Activated T-helper 1 cell treated with anti-CD3 and anti-CD28 coated beads, Interleukin-2, amount 50 U/mL, for 16 hours (primary cell): ENCODE measurements at places on chromosomes 11 and 22.

- no peak for DNase-seq
These were observed 1.5 kb downstream of the TBC1D10A start for GRCh38 chr22:30325065-30325720.

GRCh38 chr11:33690290-33691065 is 10.1 kb downstream of the C11orf91 start:
- DNase-seq = no peak

- no peak for DNase-seq
These were observed 33.4 kb upstream of the PTPRJ start for GRCh38 chr11:47946682-47947559.

DNA sequence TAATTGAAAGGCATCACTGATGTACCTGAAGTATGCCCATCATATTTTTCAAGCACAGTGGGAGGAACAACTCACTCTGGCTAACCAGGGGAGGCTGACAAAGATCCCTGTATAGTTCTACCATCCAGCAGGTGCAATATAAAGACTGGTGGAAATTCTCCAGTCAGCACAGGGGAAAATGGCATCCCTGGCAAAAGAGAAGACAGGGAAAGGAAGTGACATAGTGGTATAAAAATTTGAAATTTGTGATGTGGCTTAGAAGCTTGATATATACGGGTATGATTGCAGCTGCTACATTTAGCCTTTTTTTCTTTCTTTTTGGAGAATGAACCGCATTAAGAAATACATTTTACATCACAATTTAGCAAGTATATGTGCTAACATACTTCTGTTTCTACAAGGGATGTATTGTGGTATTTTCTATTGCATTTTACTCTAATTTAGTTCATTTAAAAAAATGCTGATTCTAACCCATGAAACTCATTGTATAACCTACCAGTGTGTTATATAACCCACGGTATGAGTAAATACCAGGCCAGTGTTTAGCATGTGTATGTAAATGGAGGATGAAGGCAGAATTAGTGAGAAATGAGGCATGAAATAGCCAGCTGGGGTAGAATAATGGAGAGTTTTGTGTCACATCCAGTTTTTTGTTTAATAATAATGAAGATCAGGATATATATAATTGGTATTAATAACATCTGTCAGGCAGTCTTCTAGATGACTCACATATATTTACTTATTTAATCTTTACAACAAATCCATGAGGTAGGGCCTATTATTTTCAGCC is 186.1 kb downstream of the ARHGAP42 start:
- DNase-seq = no peak

- DNase-seq = no peak
These were observed 46.3 kb upstream of the SLC22A25 start for GRCh38 chr11:63289658-63290057.

- no peak for DNase-seq
These were observed 862 bp downstream of the GGA1 start for GRCh38 chr22:37609240-37610152.

DNA sequence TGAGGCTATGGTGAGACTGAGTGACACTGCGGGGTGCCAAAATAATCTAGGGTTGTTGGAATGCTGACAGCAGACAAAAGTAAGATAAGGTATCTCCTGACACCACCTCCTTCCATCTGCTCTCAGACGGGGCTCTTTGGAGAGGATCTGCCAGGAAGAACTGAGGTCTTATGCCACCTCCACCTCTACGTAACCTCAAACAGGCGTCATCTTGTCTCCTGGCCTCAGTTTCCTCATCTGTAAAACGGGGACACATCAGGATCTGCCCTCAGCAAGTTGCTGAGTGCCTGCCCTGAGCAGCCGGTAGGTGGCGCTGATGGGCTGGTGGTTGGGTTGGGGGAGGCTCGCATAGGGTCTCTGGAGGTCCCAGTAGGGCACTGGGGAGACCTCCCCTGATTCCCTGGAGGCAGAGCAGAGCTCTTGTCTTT is 1.7 kb upstream of the MYEOV start:
- DNase-seq = no peak

- no peak for DNase-seq
These were observed 12.1 kb downstream of the MAPK8IP2 start for GRCh38 chr22:50612528-50613221.

DNA sequence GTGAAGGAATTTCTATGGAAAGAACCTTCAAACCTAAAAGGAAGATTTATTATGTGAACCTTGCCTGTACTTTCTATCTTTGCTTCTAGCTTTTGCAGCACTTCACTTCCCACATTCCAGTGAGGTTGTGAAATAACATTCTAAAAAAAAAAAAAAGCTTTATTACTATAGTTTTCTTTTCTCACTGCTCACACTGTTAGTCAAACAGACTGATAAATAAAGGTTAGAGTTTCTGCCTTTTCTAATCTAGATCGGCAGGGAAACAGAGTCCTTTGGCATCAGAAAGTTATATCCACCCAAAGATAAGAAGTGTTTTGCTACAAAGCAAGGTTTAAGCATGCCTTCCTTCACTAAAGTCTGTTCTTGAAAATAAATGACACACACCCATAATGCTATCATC is 2.8 kb downstream of the AAMDC start:
- DNase-seq = no peak

GRCh38 chr11:16335236-16335962 is 20.9 kb downstream of the SOX6 start:
- DNase-seq = no peak

- DNase-seq = no peak
These were observed 273.2 kb downstream of the TENM4 start for GRCh38 chr11:79167510-79168188.

DNA sequence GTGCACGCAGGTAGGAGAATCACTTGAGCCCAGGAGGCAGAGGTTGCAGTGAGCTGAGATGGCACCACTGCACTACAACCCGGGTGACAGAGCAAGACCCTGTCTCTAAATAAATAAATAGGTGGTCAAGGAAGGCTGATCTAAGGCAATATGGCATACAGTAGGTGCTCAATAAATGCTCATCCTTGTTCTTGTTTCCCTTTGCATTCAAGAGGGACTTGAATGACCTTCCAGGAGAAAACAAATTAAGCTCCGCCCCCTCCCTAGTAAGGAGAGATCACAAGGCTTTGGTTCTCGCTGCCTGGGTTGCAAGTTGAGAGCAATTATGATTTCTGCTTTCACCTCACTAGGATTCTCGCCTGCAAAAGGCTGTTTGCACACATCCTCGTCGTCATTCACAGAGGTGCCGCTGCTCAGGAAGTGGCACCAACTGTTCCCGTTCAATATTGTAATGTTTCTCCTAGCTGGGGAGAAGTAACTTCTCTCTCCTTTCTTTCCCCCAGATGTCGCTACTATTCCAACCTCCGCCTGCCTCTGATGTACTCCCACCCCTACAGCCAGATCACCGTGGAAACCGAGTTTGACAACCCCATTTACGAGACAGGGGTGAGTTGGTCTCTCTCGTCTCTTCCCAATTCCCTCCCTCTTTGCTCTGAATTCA is 51.8 kb upstream of the ASPHD2 start:
- DNase-seq = no peak

- no peak for DNase-seq
These were observed 66.0 kb upstream of the KIRREL3 start for GRCh38 chr11:127066401-127067090.

- DNase-seq = no peak
These were observed 65.6 kb downstream of the FAM168A start for GRCh38 chr11:73532310-73532709.

DNA sequence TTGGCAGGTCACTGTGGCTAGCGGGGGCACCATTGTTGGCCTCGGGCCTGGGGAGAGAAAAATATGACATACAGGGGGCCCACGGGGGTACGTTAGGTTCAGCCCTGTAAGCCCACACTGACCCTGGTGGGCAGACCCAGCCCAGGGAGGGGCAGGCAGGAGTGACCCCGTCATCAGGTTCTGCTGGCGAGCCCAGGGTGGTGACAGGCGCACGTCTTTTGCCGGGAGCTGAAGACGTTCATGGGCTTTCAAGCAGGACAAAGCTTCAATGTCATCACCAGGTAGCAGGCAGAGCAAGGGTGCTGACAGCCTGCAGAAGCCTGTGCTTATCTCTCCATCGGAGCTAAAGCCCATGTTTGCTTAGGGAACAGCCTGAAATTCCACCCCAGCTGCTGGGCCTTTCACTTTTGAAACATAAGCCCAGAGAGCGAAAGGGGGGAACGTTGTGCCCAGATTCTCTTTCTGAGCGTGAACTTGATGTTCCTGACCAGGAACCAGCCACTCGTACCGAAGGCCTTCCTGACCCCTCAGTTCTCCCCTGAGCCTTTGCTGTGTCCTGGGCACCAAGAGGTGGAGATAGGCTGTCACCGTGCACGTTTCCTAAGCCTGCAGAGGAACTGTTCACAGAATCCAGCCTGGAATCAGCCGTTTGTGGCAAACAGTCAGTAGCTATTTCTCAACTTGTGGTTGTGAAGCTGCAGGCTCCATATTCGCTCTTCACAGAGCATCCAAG is 74.0 kb upstream of the ATXN10 start:
- DNase-seq = no peak

DNA sequence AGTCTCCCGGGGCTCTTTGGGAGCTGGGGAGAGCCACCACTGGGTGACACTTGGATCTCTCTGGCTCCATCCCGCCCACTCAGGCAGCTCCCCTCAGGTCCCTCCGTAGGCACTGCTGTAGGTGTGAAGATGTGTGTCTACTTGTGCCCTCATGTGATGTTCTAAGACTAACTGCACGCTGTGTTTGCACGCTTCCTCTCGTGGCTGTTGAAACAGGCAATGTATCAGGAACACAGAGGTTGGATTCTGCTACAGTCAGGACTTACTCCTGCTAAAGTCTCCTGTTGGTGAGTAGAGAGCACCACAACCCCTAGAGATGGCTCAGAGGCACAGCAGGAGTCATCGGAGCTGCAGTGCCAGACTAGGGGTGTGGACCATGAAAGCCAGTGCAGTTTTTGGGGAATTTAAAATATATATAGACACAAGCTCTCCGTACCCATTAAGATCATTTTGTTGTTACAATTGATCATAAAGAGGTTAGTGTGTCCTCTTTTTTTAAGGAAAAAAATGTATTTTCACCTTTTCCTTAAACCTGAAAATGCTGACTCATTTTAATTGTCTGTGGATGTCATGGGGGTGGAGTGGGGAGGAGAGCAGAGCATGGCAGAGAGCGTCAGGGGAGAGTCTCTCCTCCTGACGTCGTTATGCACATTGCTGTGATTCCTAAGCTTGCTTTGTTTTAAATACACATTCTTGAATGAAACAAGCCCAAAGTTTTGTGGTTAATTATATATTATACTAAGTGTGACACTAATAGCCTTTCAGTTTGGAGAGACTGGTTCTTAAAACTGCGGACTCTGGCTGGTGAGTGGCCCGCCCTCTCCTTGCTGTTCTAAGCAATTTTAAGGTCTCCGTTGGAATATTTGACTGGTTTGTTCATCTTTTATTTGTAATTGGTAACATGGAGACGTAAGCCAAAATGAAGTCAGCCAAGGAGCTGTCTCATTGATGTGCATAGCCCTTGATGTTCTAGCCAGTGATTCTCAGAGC is 16.2 kb upstream of the CTTN start:
- DNase-seq = no peak

DNA sequence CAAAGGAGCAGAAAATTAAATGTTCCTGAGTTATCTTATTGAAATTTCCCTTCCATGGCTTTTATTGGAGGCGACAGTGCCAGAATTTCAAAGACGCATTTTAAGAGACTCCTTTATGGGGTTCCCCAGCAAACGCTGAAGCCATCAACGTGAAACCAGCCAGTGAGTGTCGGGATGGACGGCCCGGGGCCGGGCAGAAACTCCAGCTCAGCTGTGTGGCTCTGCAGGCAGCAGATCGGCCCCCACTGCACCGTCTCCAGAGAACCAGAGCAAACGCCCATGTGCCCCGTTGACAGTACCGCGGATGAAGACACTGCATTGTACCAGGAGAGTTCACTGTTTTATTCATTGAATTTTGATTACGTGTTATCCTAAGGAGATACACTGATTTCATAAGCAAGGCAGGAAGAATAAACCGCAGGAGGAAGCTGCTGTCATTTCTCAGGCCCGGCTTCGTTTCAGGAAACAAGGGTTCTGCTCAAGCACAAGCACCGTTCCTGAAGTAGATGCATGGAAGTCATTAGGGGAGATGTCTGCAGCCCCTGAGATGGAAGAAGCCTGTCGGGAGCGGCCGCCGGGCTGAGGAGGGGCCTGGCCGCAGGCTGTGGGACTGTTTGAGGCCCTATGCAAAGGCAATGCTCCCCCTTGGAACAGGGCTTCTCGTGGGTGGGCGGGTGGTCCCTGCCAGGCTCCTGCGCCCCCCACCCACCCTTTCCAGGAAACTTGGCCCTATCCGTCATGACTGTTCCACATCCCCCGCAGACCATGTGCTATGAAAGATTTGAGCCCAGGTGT is 639.7 kb downstream of the TBC1D22A start:
- no peak for DNase-seq

DNA sequence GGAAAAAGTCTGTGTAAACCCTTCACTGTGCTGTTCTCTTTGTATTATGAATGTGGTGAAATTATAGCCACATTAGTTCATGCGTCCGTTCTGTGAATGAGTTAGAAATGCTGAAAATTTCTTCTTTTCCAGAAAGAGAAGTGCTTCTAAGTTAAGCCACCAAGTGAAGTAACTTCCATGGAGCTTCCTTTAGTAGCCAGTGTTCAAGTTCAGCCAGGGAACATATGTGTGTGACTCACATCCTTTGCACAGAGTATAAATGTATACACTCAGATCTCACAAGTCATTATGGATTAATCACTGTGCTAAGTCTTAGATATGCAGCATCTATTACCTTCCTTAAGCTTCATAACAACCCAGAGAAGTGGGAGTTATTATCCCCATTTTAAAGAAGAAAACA is 3.1 kb upstream of the MMP8 start:
- no peak for DNase-seq

- DNase-seq = no peak
These were observed 36.4 kb downstream of the KCNJ4 start for GRCh38 chr22:38418589-38418988.

DNA sequence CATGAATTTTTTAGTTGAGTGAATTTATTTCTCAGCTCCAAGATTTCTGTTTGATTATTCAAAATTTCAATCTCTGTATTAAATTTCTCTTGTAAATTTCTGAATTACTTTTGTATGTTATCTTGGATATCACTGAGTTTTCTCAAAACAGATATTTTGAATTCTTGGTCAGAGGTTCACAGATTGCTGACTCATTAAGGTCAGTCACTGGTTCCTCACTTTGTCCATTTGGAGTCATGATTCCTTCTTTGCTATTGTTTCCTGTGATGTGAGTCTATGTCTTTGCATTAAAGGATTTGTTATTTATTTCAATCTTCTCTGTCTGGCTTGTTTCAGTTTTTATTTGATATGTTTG is 10.2 kb upstream of the IL17RA start:
- DNase-seq = no peak

GRCh38 chr11:118194835-118195627 is 18.6 kb upstream of the SCN2B start:
- DNase-seq = no peak

GRCh38 chr22:26887456-26887855 is 230.1 kb downstream of the MIAT start:
- DNase-seq = no peak
